ENCODE measurements at places on chromosomes 3 and 15.
A peak's percentile ranks its signal among the peaks of the same experiment; 100 is the strongest.

- no peak for DNase-seq
Observed at GRCh38 chr3:186589121-186589520, 18.6 kb downstream of the DNAJB11 start.

DNA sequence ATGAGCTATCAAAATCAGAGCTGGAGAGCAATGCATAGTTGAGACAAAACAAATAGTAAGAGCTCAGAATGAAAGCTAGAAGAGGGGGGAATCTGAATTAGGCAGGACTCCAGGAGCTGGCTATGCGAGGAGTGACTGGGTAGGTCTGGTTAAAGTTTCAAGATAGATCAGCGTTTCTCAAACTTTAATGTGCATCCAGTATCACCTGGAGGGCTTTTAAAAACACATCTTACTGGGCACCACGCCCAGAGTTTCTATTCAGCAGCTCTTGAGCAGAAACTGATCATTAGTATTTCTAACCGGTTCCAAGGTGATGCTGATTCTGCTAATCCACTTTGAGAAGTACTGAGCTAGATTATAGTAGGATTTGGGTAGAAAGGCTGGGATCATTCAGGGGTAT lies 96.2 kb upstream of the ACP3 start:
- no peak for DNase-seq

GRCh38 chr3:128745742-128746141 lies 19.8 kb downstream of the RAB7A start:
- no peak for DNase-seq

DNA sequence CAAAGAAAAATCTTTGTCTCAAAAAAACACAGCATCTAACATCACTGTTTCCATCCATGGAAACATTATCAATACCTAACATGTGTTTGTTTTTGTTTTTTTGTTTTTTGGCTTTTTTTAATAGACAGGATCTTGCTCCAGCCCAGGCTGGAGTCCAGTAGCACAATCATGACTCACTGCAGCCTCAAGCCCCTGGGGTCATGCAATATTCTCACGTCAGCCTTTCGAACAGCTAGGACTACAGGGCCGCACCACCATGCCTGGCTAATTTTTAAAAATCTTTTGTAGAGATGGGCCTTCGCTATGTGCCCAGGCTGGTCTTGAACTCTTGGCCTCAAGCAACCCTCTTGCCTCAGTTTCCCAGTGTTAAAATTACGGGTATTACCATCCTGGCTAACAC lies 52.8 kb downstream of the RAF1 start:
- DNase-seq = no peak

DNA sequence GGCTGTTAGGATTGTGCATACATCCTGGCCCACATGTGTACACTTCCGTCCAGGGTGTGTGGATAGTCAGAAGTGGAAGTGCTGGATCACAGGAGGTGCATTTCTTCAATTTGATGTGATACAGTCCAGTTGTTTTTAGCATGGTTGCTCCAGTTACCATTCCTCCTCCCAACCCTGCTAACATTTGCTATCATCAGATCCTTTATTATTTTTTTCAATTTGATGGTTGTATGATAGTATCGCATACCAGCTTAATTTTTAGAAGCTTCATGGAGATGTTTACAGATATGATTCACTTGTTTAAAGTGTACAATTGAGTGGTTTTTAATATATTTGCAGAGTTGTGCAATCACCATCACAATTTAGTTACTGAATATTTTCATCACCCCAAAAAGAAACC lies 202.7 kb downstream of the ITPR1 start:
- no peak for DNase-seq

DNA sequence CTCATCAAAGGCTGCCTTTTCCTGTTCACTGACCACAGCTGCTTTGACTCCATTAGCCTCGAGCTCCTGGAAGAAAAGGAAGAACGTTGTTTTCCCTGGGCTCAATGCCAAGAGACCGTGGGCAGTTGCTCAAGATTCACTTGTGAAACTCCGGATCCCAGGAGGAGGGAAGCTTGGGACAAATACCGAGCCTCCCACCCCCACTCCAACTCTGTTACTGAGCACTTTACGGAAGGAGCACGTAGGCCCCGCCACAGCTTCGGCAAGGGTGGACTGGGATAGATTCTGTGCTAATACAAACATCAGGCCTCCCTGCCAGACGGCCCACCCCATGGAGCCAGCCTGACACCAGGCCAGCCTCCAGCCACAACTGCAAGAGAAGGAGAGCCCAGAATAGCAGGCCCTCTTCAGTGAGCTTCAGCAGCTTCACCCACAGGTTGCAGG lies 10.8 kb upstream of the FANCD2 start:
- no peak for DNase-seq

GRCh38 chr15:89664441-89665350 lies 9.4 kb upstream of the KIF7 start:
- DNase-seq = no peak

GRCh38 chr3:58584690-58585004 lies 7.5 kb upstream of the FAM107A start:
- DNase-seq = no peak

GRCh38 chr15:99273801-99274200 lies 22.5 kb downstream of the LRRC28 start:
- DNase-seq = no peak

GRCh38 chr3:42031808-42032480 lies 59.2 kb upstream of the TRAK1 start:
- DNase-seq = no peak

DNA sequence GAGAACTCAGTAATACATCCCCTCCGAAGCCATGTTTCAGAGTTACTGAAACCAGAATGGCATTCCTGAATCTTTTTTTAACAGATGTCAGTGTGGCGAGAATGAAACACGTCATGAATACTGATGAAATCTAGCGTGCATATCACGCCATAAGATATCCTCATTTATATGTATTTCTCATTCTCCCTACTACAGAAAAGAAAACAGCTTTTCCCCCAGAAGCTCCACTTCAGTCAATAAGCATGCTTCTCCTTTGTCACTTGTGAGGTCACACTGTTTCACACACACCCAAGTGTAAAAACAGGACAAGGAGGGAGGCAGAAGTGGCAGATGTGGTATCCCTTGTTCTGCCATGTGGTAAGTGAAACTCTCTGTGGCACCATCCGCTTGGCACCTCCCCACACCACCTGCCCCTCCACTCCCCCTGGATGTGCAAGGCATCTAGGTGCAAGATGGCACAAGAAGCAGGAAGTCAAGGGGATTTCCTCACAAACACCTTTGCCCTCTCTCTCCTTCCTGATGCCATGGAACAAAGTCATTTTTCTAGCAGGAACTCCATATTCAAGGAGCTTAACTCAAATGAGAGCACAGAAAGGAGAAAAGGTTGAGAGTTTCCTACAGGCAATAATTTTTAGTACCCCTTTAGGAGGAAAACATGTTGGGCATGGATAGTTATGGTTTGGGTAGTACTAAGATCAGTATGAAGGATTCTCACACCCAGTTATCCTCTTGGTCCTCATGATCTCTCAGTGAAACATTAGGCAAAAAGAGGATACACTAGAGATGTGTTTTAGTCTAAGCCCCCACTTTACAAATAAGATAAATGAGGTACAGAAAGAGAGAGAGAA lies 47.5 kb upstream of the FRMD4B start:
- no peak for DNase-seq

DNA sequence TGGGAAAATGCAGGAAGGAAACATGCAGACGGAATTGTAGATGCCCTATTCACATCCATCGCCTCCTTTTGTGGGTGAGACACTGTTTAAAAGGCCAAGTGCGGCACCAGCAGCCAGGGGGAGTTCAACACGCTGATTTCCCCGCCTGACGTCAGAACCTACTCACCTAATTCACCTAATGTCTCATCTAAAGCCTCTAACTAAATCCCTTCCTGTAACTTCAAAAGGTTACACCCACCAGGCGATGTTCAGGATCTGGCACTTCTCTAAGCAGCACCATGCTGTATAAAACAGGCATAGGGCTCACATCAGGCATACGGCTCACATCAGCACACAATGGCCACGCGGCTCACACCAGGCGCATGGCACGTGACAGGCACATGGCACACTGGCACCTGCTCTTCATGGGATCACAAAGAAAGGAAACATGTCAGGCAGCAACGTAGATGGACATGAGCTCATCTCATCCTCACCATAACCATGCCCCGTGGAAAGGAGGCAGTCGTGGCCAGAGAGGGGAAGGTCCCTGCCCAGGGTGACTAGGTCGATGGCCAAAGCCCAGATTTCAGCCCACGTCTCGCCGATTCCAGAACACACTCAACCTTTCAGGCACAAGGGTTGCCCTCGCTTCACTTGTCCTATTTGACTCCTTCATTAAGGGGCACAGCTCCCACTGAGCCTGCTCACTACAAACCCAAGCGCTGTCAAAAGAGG lies 21.7 kb downstream of the XXYLT1 start:
- DNase-seq = no peak

DNA sequence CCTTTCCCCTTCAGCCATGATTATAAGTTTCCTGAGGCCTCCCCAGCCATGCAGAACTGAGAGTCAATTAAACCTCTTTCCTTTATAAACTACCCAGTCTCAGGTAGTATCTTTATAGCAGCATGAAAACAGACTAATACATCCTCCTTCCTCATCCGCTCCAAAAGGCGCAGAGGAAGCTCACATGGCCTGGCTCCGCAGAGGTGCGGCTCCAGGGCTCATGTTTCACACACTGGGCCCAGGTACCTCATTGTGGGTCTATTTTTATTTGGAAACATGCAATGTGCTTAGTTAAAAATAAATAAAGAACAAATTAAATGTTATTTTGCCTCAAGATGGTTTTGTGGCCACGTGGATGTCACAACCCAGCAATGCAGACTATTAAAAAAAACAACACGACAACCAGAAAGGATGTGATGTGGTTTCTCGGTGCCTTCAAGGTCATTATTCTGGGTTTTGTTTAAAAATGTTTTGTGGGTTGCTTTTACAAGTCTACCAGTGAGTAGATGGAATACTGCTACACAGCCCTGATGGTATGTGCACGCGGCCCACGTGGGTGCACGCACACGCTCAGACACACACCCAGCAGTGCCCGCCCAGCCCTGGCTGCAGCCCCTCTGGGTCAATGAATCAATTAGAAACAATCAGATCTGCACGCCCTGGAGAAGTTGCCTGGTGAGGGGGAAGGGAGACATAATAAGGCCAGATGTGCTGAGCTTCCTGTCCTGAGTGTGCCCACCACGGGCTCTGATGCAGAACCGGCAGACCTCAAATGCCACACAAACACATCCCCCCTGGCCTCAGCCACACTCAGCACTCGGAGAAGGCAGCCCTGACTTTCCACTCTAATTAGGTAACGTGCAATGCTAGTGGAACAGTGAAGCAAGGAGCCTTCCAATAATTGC lies 140.1 kb downstream of the ADAMTS17 start:
- DNase-seq = peak; percentile 33

DNA sequence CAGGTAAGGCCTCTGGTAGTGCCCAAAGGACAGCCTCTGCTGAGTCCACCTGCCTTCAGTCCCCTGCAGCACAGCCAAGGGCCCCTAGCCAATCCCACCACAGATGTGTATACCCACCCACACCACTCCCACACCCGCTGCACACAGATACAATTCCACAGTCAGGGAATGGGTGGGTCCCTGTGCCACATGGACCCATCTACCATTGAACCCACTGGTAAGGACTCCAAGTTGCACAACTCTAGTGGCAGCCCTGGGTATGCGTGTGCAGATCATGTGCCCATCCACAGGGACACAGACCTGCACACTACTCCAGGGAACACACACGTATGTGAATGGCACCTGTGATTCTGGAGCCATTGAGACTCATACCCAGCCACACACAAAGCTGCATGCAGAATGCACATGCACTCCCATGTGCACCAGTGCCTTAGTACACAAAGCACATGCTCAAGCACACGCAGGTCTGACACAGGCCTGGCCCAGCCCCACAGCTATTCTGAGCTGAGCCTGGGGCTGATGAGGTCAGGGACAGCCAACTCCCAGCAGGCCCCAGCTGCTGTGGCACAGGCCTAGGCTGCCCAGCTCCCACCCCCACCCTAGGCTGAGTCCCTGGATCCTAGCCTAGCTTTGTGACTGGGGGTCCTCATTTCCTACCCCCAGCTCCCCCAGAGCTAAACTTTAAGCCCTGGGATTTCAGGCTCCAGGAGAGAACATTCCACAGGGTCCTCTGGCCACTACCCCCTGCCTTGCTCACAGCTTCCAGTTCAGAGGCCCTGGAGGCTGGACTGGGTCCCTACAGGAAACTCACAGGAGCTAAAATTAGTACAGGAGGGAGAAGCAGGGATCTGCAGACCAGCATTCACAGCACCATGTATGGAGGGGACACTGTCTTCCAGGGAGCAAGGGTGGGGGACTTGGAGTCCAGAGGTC lies 2.7 kb upstream of the ALS2CL start:
- DNase-seq = no peak

GRCh38 chr3:40557575-40558161 lies 32.9 kb downstream of the ZNF621 start:
- DNase-seq = no peak

- no peak for DNase-seq
Observed at GRCh38 chr15:101065570-101066221, 146.5 kb downstream of the LRRK1 start.

- no peak for DNase-seq
Observed at GRCh38 chr3:140574375-140574774, 103.5 kb upstream of the TRIM42 start.

GRCh38 chr3:184339001-184339400 lies 1.6 kb downstream of the FAM131A start:
- no peak for DNase-seq

- no peak for DNase-seq
Observed at GRCh38 chr3:145190138-145190537, 970.8 kb downstream of the PLOD2 start.

DNA sequence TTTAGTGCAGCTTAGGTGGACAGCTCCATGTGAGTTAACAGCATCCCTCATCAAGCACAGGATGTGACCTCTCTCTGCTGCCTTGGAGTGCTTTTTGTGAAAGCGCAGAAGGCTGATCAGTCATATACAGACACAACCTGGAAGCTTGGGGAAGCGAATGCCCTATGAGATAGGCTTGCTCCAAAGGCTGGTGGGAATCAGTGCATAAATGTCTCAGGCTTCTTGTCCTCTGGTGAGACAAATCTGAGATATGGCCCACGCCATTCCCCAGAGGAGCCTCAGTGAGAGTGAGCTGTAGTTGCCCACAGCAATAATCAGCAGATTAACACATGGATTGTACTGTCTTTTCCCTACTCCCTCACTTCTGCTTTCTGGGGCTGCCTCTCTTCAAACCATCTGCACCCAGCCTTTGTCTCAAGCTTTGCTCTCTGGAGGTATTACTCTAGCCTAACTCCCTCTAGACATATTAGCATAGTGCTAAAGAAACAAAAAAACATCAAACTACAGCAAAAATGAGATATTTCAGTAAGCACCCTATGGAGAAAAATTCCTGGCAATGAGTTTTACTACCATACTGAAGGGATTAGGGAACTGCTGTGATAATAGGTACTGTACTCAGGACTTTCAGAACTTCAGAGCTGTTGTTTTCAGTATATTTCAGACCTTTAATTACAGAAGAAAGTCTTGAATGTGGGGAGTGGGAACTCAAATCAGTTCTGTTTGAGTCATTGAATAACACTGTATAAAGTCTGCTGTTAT lies 113.7 kb downstream of the OXSM start:
- DNase-seq = no peak

GRCh38 chr3:132879656-132880055 lies 157.4 kb upstream of the NPHP3 start:
- no peak for DNase-seq

- no peak for DNase-seq
Observed at GRCh38 chr3:143170676-143171075, 51.1 kb downstream of the CHST2 start.

GRCh38 chr3:140292170-140292569 lies 357.2 kb downstream of the CLSTN2 start:
- DNase-seq = no peak

Data from germinal center (tissue), 1 donor.